ENCODE measurements at places on chromosomes 1 and 21.

- DNase-seq: no peak
Observed at GRCh38 chr1:46448109-46448911, 41.3 kb upstream of the DMBX1 start.

DNA sequence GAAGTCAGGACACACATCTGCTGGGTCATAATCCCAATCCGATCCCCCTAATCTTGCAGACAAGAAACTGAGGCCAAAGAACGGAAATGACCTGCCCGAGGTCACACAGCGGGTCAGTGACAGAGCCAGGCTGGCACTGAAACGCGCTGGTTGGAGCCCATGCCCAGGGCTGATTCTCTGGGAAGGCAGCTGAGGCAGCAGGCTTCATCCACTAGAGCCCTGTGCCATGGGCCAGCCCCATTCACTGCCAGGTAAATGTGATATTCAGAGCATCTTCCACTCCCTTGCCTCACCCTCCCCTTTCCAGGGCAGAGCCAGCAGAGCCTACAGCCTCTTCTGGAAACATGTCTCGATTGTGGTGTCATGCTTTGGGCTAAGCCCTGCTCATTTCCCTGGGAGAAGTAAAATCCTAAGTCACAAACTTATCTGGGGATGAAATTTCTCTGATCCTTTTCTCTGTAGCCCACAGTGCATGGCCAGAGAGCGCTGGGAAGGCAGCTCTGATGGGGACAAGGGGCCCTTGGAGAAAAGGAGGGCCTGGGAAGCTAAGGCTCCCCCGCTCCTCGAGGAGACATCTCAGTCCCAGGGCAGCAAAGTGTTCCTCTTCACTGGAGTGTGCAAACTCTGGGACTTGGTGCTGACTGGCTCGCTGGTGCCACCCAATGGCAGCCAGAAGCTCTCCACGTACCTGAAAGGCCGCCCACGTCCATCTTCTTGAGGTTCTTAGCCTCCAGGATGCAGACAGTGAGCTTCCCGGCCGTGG, 110.4 kb downstream of the SYT2 start:
- DNase-seq: peak; percentile 63

DNA sequence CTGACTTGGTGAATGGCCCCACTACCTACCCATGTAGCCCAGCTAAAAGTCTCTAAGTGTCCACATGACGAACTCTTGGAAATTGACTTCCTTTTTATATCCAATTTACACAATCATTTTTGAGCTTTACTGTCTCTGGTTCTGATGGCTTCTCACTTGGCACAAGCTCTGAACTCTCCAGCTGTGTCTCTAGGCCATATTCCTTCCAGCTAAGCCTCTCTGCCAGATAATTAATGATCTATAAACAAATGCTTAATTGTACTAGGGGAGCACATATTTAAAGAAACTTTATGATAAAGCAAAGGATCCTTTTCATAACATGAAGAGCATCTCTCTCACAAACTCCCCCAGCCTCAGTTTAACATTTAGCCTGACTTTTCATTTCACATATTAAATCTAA, 16.3 kb upstream of the BEND5 start:
- DNase-seq: no peak

GRCh38 chr1:91844862-91845528, 41.0 kb downstream of the TGFBR3 start:
- no peak for DNase-seq

- no peak for DNase-seq
Observed at GRCh38 chr1:240387051-240387450, 224.9 kb downstream of the GREM2 start.

DNA sequence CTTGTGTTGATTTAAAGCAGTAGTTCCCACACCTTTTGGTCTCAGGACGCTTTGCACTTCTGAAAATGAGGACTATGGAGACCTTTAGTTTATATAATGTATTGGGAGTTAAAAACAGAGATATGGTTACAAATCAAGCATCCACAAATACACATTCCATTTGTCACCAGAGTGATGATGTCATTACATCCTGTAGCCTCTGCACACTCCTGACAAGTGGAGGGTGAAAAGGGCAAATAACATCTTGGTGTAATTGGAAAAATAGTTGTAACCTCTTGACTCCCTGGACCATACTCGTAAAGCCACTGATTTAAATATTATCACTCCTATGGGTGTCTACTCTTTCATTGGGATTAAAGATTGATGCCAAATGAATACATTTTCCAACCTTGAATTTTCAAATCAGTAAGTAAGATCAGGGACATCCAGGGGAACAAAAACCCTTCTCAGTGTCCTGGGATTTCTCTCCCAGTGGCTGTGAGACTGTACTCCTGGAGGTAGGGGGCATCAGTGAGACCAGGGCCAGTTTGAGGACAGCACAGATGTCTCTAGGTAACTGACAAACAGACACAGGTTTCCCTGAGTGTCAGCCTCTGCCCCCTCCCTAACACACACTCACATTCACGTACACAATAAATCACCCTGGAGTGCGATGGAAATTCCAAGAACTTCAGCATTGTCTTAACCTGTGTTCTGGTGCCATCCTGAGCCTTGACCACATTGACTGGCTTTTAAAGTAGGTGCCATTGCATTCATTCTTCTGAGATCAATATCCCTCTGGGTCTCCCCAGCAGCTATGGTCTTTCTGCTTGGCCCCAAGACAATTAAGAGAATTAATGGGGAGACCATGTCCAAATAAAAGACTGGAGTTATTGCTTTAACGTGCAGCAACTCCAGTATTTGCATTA, 63.0 kb downstream of the NR5A2 start:
- DNase-seq: peak; percentile 22

DNA sequence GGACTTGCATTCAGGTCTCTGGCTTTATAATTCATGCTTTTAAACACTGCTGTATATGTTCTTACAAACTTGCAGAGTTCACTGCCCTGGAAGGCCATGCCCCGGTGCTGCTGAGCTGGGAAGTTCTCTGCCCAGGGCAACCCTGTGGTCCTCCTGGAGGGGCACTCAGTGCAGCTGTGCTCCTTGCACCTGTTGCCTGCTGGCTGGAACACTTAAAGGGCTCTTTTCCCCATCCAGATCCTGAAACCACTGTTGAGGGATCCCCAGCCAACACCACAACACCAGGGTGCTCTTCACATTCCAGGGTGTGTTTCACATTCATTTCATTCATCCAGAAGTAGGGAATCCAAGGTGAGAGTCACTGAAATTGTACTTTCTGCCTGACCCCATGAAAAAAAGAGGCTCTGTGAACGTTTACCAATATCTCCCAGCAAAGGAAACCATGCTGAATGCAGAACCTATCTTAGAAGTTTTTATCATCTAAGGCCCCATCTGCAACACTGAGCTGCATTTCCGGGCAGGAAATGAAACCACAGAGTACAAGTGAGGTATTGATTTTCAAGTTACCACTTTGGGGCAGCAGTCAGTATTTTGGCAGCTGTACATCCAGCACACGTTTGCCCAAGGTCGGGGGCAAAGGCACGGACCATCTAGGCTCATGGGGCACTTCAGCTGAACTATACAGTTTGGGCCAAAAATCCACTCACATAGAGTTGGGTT, 16.4 kb upstream of the KIAA0040 start:
- peak; percentile 89 for DNase-seq

- no peak for DNase-seq
Observed at GRCh38 chr1:22635436-22635835, 992 bp upstream of the C1QA start.

DNA sequence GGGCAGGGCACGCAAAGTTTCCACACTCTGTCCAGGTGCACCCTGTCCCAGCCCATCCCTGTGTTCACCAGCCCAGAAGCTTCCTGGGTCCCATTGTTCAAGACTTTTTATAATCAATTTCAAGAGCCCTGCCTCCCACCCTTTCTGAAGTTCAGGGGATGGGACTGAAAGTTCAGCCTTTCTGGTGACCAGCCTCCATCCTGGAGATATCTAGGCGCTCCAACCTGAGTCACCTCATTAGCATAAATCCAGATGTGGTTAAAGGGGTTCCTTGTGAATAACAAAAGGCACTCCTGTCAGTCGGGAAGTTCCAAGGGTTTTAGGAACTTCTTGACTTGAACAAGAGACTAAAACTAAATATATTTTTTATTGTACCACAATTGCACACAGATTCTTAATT, 48.4 kb upstream of the RAP1A start:
- DNase-seq: no peak

DNA sequence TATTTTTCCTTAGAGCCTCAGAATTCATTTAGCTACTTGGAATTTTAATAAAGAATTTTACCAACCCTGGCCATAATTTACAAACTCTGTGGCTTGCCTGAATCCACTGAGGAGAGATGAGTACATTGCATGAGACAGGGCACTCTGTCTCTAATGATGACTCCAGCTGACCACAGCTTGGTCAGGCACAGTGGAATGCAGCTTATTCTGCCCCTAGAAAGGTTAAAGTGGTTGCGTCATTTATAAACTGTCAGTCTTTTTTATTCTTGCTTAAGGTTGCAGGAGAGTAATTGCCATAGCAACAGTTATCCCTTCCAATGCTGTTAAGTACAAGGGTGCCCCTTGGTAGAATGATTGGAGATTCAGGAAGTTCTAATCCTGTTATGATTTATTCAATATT, 28.3 kb downstream of the PDE4B start:
- DNase-seq: no peak

GRCh38 chr1:59077466-59078069, 219.3 kb upstream of the FGGY start:
- DNase-seq: peak; percentile 17

- no peak for DNase-seq
Observed at GRCh38 chr1:43438953-43439581, 14.7 kb downstream of the HYI start.

DNA sequence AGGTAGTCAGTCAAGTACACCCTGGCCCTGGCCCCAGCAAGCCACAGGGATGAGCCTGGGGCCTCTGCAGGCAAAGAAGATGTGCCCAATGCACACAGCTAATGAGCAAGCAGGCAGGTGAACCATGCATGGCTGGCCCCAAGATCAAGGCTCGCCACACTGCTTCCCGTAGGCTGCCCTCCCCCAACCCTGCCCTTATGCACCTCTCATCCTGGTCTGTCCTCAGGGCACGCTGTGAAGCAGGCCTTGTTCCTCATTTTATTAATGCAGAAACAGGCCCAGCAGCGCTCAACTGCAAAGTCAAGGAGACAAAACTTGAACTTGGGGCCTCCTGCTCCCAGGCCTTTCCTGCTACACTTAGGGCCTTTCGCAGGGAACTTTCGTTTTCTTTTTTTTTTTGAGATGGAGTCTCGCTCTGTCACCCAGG, 35.6 kb upstream of the ID3 start:
- peak; percentile 79 for DNase-seq

- DNase-seq: no peak
Observed at GRCh38 chr1:38733761-38734160, 125.8 kb downstream of the RRAGC start.

- no peak for DNase-seq
Observed at GRCh38 chr21:34958040-34958439, 91.1 kb downstream of the RUNX1 start.

DNA sequence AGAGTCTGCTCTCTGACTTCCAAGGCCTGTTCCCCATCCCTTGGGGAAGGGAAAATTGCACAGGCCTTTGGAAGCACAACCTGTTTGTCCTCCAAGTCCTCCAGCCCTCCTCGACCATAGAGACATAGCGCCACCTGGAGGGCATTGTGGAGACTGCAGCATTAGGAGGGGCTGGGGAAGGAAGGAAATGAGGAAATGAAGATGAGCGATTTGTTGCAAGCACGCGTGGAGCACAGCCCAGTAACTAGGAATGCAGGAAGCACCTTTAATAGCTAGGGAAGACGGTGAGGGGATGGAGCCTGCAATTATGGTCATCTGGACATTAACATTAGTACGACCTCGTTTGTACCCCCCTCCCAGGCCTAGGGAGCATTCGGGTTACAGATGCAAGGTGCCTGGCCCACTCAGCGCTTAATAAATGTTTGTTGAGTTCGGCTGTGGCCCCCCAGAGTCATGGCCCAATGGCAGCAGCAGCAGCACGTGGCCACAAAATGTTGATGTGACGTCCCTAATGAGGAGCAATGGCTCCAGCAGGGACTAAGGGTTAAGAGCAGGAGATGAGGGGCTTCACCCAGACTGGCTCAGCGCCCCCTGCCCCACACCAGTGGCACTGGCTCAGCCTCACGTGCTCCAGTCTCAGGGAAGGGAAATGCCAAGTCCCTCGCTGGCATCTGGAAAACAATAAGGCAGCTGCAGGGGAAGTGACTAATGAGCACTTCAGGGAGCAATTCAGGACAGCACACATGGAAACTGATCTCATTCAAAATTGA, 8.0 kb upstream of the CAMK2N1 start:
- DNase-seq: peak; percentile 92

GRCh38 chr1:109655615-109656519, at the start of gene GSTM4:
TSS of gene GSTM4 (plus strand) at chr1:109656099. CDS start at chr1:109656390, 291 bp downstream.
- DNase-seq: peak; percentile 89

DNA sequence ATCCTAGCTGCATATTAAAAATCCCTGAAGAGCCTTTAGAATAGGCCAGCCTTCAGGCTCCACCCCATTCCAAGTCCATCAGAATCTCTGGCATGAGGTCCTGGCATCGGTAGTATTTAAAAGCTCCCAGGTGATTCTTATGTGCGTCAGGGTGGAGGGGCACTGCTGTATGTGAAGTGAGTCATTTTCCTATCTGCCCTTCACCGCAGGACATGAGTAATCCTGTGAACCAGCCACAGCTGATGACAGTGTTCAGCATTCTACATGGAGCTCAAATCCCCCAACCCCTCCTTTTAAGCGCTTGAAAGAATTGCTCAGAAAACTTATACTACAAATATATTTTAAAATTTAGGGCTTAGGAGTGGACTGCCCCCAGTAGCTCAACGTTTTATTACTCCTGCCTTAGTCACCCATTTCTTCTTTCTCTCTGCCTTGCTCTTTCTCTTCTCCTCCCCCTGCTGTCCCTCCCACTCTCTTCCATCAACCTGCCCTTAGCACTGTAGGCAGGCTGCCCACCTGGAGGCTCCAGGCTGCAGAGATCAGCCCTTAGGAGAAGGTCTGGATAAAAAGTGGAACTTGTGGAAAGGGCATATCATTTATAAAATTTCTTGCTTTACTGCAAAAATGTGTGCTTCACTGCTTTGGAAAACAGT, 73.8 kb upstream of the ZNF281 start:
- no peak for DNase-seq

GRCh38 chr21:38851101-38851500, 45.4 kb downstream of the ETS2 start:
- no peak for DNase-seq

GRCh38 chr1:214567481-214567980, 16.1 kb upstream of the PTPN14 start:
- DNase-seq: no peak

GRCh38 chr1:183349201-183349711, 68.9 kb downstream of the NMNAT2 start:
- no peak for DNase-seq

GRCh38 chr1:65176056-65176450, 28.1 kb downstream of the AK4 start:
- DNase-seq: no peak

DNA sequence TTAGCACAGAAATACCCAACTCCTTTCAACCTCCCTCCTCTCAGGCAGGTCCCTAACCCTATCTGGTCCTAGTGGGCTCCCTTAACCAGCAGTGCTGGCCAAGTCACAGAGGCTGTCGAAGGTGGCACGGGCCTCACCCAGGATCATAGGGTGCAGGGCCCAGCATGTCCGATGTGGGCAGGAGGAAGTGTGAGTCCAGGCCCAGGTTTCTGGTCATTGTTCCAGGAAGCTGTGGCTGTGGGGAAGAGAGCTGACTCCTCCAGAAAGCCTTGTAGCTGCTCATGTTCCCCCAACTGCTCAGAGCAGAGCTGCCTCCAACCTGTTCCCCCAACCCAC, 2.4 kb downstream of the CCDC17 start:
- DNase-seq: peak; percentile 15
